Epithelial cell of prostate (primary cell): ENCODE measurements at places on chromosomes 13 and 19.

DNA sequence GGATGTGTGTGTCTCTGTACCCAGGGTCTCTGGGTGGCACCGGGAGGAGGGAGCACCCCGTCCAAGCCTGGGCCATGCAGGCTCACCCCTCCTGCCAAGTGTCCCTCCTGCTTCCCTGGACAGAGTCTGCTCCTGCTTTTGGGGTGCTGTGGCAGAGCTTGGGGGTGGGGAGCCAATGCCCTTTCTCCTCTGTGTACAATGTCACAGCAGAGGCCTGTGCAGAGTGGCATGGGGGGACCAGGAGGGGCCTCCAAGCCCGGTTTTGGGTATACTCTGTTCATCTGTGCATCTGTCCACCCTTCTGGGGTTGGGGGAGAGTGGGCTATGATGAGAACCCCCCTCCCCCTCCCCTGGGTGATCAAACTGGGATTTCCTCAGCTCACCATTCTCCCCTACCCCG lies 33.5 kb downstream of the PDE4A start:
- DNase-seq: no peak

GRCh38 chr13:87666831-87667230 lies 4.3 kb upstream of the SLITRK5 start:
- DNase-seq: no peak

DNA sequence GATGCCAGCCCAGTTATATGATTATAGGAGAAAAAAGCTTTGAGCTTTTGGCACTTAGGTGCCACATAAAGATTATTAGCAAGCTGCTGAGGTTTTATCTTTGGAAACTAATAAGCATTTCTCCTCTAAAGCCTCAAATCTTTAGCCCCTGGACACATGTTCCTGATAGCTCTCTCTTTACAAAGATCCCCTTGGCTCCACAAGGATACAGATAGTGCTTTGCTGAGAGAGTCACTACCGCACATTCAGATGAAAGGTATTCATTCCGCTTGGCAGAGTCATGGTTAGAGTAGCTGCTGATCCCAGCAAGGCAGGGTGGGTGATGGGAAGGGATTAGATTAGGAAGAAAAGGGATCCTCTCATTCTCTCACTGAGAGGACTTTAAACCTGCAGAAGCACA lies 28.2 kb upstream of the PSG7 start:
- no peak for DNase-seq

- DNase-seq: no peak
Measured at GRCh38 chr13:40285634-40286033, 380.8 kb downstream of the FOXO1 start.

- DNase-seq: no peak
Measured at GRCh38 chr13:98221234-98221633, 44.2 kb upstream of the RNF113B start.

GRCh38 chr13:27405546-27406134 lies 18.8 kb upstream of the GTF3A start:
- DNase-seq: no peak

DNA sequence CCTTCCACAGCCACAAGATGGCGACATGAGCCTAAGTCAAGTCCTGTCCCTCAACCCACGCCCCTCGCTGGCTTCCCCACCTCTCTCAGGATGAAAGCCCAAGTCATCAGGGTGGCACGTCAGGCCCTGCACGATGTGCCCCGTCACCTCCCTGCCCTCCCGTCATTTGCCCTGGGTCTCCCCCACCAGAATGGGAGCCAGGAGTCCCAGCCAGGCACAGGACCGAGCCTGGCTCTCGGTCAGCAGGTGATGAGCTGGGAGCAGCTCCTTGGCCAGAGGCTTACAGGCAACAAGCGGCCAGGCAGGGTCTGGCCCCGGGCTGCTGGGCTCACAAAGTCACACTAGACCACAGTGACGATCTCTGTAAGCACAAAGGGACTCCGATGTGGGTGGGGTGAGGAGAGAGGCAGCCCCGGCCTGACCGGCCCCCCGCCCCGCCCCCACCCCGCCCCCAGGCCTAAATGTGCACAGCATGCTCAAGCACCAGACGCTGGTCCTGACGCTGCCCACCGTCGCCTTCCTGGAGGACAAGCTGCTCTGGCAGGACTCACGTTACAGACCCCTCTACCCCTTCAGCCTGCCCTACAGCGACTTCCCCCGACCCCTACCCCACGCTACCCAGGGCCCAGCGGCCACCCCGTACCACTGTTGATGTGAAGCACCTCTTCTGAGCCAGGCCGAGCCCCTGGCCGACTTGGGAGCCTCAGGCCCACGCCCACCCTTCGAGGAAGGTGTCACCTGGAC lies 7.3 kb downstream of the MRPL4 start:
- DNase-seq: peak; percentile 40

DNA sequence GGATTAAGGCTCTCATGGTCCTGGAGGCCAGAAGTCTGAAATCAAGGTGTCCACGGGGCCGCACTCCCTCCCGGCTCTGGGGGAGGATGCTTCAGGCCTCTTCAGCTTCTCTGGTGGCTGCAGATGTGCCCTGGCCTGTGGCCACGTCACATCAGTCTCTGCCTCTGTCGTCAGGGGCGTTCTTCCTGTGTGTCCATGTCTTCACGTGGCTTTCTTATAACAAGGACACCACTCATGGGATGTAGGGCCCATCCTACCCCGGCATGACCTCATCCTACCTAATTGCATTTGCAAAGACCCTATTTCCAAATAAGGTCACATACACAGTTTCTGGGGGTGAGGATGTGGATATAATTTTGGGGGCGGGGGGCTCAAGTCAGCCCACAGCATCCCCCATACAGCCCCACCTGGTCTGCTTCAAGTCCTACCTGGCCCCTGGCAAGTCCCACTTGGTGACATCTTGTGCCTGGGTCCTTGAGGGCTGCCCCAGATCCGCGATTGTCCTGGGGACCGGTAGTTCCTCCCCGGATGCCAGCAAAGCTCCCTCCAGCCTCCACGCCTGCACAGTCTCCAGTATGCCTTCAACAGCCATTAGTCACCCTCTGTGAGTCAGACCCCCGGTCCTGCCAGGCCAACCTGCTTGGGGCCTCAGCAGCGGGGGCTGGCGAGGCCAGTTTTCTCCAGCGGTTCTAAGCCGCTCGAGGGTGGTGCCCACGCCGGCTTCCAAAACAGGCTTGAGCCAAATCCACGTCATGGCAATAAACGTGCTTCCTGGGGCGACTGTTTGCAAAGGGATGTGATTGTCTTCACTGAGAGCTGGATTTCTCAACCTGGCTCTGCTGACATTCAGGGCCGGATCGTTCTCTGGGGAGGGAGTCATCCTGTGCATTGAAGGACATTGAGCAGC lies 32.2 kb downstream of the MYO9B start:
- peak; percentile 93 for DNase-seq

- no peak for DNase-seq
Measured at GRCh38 chr13:41561170-41561569, 103.8 kb downstream of the RGCC start.

DNA sequence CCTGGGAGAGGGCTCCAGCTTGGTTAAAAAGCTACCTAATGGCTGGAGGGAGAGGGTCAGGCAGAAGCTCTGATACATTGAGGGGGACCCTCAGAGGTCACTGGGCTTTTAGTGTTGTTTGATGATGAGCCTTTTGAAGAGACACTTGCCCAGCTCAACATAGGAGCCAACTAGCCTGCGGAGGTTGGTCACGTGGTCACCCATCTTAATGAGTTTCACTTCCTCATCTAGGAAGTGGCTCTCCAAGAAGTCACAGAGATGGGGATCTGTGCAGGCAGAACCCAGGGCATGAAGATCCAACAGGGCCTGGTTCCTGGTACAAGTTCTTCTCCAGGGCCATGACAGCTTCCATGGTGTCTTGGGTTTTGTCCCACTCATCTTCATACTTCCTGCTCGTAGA lies 33.4 kb downstream of the IPO5 start:
- no peak for DNase-seq

DNA sequence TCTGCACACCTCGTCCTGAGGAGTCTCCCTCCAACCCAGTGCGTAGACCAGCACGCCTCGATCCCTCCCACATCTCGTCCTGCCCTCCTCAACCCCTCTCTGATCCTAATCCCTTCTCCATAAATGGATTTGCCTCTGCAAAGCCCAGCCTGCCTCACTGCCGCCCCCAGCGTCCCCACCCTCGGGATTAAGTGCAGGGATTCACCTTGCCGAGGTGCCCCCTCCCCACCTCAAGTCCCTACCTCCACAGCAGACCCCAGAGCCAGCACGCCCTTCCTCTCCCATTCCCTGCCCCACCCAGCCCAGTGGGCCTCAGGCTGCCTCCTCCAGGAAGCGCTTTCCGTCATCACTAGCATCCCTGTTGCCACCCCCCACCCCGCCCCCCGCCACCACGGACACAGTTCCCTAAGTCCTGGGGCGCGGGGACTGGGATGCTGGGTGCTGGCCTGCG lies 4.0 kb downstream of the KLF16 start:
- DNase-seq: no peak

DNA sequence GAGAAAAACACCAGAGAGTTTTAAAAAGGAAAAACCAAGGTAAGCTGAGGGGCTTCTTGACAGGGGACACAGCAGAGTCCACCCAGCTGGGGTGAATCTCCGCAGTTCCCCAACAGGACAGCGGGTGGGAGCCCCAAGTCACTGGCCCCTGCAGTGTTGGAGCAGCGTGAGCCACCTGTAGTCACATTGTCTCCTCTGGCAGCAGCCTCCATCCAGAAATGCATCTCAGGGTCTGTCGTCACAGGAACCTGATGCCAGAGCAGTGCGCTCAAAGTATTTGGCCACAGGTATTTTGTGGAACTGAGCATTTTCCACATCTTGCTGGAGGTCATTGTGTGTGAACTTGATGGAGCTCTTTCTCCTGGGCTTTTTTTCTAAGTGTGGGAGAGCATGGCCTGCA lies 24.7 kb downstream of the CHAMP1 start:
- no peak for DNase-seq

- no peak for DNase-seq
Measured at GRCh38 chr19:3274942-3275582, 50.6 kb downstream of the CELF5 start.

DNA sequence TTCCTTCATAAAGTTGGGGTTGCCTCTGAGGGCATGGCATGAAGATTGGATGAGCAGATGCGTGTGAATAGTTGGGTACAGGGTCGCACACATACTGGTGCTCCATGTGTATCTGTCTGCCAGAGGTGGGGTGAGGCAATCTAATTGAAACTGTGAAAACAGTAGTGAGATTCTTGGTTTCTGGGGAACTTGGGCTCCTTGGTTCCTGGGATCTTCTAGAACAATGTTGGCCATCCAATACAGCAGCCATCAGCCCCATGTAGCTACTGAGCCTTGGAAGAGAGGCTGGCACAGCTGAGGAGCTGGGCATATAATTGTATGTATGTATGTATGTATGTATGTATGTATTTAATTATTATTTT lies 616 bp downstream of the FCHO1 start:
- DNase-seq: no peak

DNA sequence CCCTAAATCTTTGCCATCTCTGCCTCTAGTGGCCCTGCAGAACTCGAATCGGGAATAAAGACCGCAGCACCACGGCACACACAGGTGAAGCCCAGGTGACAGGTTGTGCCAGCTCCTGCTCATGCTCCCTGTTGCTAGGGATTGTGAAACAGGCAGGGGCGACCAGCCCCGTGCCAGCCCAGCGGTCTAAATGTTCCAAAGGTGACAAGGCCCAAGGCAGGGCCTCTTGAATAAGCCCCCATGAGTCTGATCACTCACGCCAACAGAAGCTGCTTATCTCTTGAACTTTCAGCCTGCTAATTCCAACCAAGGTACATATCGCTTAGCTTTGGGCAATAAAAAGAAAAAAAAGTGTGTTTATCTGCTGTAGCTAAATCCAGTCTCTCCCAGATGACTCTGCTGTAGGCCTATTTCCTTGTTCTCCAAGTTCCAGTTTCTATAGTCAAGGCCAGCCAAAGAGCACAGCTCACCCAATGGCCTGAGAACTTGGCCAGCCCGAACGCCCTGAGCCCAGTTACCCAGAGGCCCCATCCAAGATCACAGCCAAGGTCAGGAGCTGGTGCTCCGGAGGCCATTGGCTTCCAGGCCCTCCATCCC lies 191.1 kb upstream of the GPR12 start:
- no peak for DNase-seq

- DNase-seq: no peak
Measured at GRCh38 chr13:21837288-21837687, 166.4 kb downstream of the FGF9 start.

DNA sequence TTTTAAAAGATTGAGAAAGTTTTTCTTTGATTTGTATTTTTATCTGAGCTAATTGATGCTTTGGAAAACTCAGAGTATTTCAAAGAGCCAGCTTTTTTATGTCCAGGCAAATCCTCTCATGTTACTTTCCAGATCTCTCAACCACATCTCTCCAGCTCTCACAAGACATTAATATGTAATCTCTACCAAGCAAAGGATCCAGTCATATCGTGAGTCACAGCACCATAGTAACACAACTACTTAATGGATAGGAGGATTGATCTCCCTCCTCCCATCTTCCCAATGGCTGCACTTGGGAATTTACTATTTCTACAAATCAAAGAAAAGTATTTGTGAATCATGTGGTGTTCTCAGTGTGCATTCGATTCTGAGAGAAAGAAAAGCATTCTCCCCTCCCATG lies 63.3 kb downstream of the POU4F1 start:
- DNase-seq: no peak

DNA sequence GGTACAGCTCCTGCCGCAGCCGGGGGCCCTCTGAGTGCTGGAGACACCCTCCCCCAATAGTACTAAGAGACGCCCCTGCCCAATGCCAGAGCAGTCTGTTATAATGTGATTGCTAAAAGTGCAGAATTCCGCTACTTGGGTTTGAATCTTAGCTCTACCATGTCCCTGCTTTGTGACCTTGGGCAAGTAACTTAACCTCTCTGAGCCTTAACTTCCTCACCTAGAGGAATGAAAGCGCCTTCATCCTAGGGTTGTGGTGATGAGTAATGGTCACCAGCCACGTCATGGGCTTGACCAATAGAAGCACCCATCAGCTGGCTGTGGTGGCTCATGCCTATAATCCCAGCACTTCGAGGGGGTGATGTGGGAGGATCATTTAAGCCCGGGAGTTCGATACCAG lies 6.5 kb downstream of the PLEKHG2 start:
- no peak for DNase-seq

- DNase-seq: no peak
Measured at GRCh38 chr13:32045982-32046785, 14.6 kb downstream of the FRY start.

- no peak for DNase-seq
Measured at GRCh38 chr19:35206379-35206778, 22.2 kb downstream of the FAM187B start.

DNA sequence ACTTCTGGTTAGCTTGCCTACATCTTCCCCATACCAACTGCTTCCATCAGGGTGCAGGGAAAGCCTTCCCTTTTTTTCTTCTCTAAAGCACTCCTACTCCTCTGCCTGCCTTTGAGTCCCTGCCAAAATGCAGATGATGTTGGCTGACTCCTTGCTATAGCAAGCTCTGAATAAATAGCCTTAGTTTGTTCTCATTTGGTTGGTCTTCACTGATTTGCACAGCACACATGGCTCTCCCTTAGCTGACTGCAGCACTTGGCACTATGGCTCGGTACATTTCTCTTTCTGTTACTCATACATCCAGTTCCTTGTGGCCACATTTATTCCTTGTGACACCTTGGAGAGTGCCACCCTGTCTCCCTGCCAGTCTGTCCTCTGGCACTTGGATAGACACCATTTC lies 249.8 kb downstream of the DCLK1 start:
- DNase-seq: no peak

- no peak for DNase-seq
Measured at GRCh38 chr13:100532836-100533435, 55.7 kb downstream of the GGACT start.

- no peak for DNase-seq
Measured at GRCh38 chr13:33264620-33264978, 21.0 kb downstream of the STARD13 start.
